ENCODE measurements at places on chromosomes 2 and 18. TPM values are rescaled to one million over a fixed set of nuclear protein-coding genes. Genes with fewer than 3 reads are reported as not detected.

- DNase-seq, result no peak
- H3K27ac ChIP-seq, result no peak overlapping the region
- peaks cover 23% of the 10 kb centered on the region for H3K4me1 ChIP-seq
- H3K27me3 ChIP-seq, result no peaks in the 10 kb centered on the region
- H3K36me3 ChIP-seq, result no peaks in the 10 kb centered on the region
These were observed 37.9 kb downstream of the DARS1 start for GRCh38 chr2:135947483-135947882.

- H3K36me3 ChIP-seq, result no peaks in the 10 kb centered on the region
- H3K27me3 ChIP-seq, result no peaks in the 10 kb centered on the region
- no peak overlapping the region for H3K4me3 ChIP-seq
- no peak for DNase-seq
- H3K4me1 ChIP-seq, result peaks cover 12% of the 10 kb centered on the region
These were observed 377.4 kb upstream of the ACVR2A start for GRCh38 chr2:147467441-147467840.

- no peak for DNase-seq
- H3K4me3 ChIP-seq, result no peak overlapping the region
- H3K27ac ChIP-seq, result no peak overlapping the region
- no peaks in the 10 kb centered on the region for H3K4me1 ChIP-seq
- H3K36me3 ChIP-seq, result no peaks in the 10 kb centered on the region
These were observed 65.2 kb upstream of the CTDP1 start for GRCh38 chr18:79614211-79614955.

- no peaks in the 10 kb centered on the region for H3K27me3 ChIP-seq
- H3K36me3 ChIP-seq, result no peaks in the 10 kb centered on the region
These were observed 35.2 kb downstream of the PRELID3A start for GRCh38 chr18:12442946-12443345.

The MROH2A gene
- polyA plus RNA-seq, result not detected

DNA sequence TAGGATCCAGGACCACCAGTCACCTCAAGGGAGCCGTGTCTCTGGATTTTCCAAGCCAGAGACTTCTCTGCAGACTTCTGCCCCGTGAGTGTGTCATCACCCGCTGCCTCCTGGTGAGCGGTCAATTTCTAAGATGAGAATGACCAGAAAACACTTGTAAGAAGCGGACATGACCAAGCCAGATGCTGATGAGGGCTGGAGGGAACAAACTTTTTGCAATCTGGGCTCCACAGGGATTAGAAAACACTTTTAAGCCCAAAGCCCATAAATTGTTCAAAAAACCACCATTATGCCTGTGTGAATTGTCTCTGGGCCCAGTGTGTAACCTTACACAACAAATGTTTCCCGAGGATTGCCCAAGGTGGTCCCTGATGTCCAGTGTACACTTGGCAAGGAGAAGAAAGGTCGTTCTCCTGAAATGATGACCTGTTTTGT lies 5.3 kb upstream of the NPPC start:
- no peaks in the 10 kb centered on the region for H3K27me3 ChIP-seq
- H3K27ac ChIP-seq, result no peak overlapping the region
- H3K4me3 ChIP-seq, result no peak overlapping the region
- DNase-seq, result no peak

The HTR2B gene
- polyA plus RNA-seq, result 0.11 TPM

DNA sequence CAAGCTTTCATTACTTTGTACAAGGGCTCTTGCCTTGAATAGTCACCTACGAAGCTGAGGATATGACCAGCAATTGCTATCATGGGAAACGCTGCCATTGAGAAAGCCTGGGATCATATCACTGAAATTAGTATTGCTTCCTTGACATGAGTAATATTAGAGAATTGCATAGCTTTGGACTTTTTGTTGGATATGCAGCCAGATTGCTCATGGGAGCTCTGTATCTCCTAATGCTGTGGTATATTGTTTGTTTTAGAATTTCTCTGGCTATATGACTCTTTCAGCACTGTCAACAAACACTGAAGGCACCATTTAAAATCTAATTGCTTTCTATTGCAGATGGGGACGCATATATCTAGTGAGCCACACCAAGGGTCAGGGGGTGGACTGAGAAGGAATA lies 80.0 kb upstream of the WDSUB1 start:
- no peak overlapping the region for H3K4me3 ChIP-seq
- no peaks in the 10 kb centered on the region for H3K27me3 ChIP-seq
- no peak for DNase-seq

- H3K4me1 ChIP-seq, result no peaks in the 10 kb centered on the region
- no peaks in the 10 kb centered on the region for H3K36me3 ChIP-seq
- DNase-seq, result no peak
- no peak overlapping the region for H3K4me3 ChIP-seq
- H3K27me3 ChIP-seq, result no peaks in the 10 kb centered on the region
- no peak overlapping the region for H3K27ac ChIP-seq
These were observed 132.9 kb downstream of the GAREM1 start for GRCh38 chr18:32337821-32338220.

The LOXHD1 gene
- polyA plus RNA-seq, result 0.46 TPM

The SERPINB12 gene
- polyA plus RNA-seq, result not detected

DNA sequence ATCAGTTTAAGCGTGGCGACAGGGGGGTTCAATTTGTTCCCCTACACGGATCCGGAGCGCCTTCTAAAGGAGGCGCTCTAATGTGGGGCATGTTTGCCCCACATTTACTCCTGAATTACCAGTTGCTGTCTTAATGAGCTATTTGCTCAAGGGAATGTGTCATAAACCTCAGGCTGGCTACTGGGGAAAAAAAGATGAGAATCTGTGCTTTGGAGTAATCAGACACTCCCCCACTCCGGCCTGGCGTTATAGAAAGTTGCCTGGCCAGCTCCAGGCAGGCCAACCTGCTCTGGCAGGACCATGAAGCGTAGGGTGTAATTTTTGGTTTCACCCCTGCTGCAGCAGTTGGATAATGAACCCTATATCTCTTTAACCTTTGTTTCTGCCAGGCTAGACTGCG lies 31.0 kb upstream of the MAP3K20 start:
- no peaks in the 10 kb centered on the region for H3K27me3 ChIP-seq
- H3K4me1 ChIP-seq, result peaks cover 23% of the 10 kb centered on the region
- no peaks in the 10 kb centered on the region for H3K36me3 ChIP-seq
- no peak for DNase-seq
- no peak overlapping the region for H3K4me3 ChIP-seq

GRCh38 chr18:31658670-31659575 lies 25.5 kb downstream of the B4GALT6 start:
- no peak overlapping the region for H3K27ac ChIP-seq
- DNase-seq, result no peak
- H3K4me1 ChIP-seq, result no peaks in the 10 kb centered on the region
- H3K27me3 ChIP-seq, result no peaks in the 10 kb centered on the region

Measured in pancreas (tissue), 10 donors.